Kidney (tissue), 22 donors: ENCODE measurements at places on chromosomes 11 and 22. TPM values are rescaled to one million over a fixed set of nuclear protein-coding genes. Genes with fewer than 3 reads are reported as not detected.

- H3K27ac ChIP-seq: no peak overlapping the region
These were observed 1023.6 kb upstream of the RAG2 start for GRCh38 chr11:37621662-37622061.

The LIPT2 gene
- 4.0 TPM for total RNA-seq

- peak; percentile 33 for DNase-seq
- H3K4me1 ChIP-seq: peaks cover 10% of the 10 kb centered on the region
- H3K27ac ChIP-seq: no peak overlapping the region
- H3K4me3 ChIP-seq: peak overlapping the region; percentile 54
- no peaks in the 10 kb centered on the region for H3K36me3 ChIP-seq
These were observed 1.5 kb downstream of the FEZ1 start for GRCh38 chr11:125494561-125494960.

- H3K4me3 ChIP-seq: peak overlapping the region; percentile 79
- DNase-seq: no peak
- H3K36me3 ChIP-seq: no peaks in the 10 kb centered on the region
- no peaks in the 10 kb centered on the region for H3K27me3 ChIP-seq
- peak overlapping the region; percentile 84 for H3K27ac ChIP-seq
- H3K4me1 ChIP-seq: no peaks in the 10 kb centered on the region
These were observed 522 bp downstream of the CORO1B start for GRCh38 chr11:67442504-67443404.

DNA sequence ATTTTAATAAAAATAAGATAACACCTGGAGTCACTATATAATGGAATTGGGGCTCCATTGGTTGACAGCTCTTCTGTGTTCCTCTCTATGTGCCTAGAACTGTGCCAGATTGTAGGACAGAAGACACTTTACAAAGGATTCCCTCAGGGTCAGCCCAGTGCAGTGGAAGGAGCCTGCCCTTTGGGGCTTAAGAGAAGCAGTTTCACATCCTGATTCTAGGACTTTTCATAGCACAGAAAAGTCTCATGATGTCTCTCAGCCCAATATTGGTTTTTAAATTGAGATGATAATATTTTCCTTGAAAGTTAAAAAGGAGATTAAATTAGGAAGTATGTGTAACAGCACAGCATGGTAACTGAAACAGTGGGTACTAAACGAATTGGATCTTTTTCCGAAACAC lies 7.1 kb downstream of the PLAAT4 start:
- no peaks in the 10 kb centered on the region for H3K36me3 ChIP-seq
- no peak overlapping the region for H3K4me3 ChIP-seq
- H3K4me1 ChIP-seq: no peaks in the 10 kb centered on the region
- H3K27ac ChIP-seq: no peak overlapping the region

- H3K36me3 ChIP-seq: no peaks in the 10 kb centered on the region
- no peaks in the 10 kb centered on the region for H3K27me3 ChIP-seq
- DNase-seq: peak; percentile 68
- H3K27ac ChIP-seq: no peak overlapping the region
- H3K4me3 ChIP-seq: no peak overlapping the region
These were observed 572 bp upstream of the CABP2 start for GRCh38 chr11:67523556-67524479.

DNA sequence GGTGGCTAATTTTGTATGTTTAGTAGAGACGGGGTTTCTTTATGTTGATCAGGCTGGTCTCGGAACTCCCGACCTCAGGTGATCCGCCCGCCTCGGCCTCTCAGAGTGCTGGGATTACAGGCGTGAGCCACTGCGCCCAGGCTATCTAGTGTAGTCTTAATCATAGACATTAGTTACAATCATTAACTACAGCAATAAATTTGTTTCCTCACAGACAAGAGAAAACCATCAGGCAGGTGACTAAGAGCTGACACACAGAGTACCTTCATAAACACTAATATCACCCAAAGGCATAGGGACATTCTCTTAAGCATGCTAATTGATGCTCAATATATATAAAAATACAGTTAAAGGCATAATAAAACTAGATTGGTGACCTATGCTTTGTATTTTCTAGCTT lies 19.4 kb downstream of the SDHD start:
- no peaks in the 10 kb centered on the region for H3K27me3 ChIP-seq
- H3K27ac ChIP-seq: no peak overlapping the region
- DNase-seq: no peak

GRCh38 chr11:120978701-120979100 lies 45.2 kb upstream of the TBCEL start:
- no peaks in the 10 kb centered on the region for H3K4me1 ChIP-seq
- H3K27ac ChIP-seq: no peak overlapping the region
- no peak for DNase-seq
- no peak overlapping the region for H3K4me3 ChIP-seq
- no peaks in the 10 kb centered on the region for H3K27me3 ChIP-seq

DNA sequence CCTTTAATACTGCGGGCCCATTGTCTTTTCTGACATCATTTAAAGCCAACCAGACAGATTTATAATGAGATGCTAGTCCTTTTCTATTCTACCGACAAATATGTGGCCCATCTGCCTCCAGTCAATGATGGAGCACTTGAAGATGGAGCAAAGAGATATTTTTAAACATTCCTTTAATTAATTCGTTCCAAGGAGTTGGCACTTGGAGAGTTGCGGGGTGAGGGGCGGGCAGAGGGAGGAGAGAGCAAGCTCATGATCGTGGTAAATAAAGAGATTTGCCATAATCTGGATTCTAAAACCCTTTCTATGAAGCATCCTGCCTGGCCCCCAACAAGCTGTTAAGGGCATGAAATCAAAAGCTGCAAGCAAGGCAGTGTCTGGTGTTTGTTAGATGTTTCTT lies 5.0 kb downstream of the SLC1A2 start:
- no peak overlapping the region for H3K4me3 ChIP-seq
- H3K27ac ChIP-seq: no peak overlapping the region
- H3K27me3 ChIP-seq: peaks cover 14% of the 10 kb centered on the region
- H3K36me3 ChIP-seq: no peaks in the 10 kb centered on the region

GRCh38 chr11:45615182-45615792 lies 50.1 kb downstream of the CHST1 start:
- H3K36me3 ChIP-seq: no peaks in the 10 kb centered on the region
- no peaks in the 10 kb centered on the region for H3K27me3 ChIP-seq
- H3K4me3 ChIP-seq: no peak overlapping the region
- no peaks in the 10 kb centered on the region for H3K4me1 ChIP-seq
- H3K27ac ChIP-seq: no peak overlapping the region

The BIK gene
- 4.7 TPM for total RNA-seq

DNA sequence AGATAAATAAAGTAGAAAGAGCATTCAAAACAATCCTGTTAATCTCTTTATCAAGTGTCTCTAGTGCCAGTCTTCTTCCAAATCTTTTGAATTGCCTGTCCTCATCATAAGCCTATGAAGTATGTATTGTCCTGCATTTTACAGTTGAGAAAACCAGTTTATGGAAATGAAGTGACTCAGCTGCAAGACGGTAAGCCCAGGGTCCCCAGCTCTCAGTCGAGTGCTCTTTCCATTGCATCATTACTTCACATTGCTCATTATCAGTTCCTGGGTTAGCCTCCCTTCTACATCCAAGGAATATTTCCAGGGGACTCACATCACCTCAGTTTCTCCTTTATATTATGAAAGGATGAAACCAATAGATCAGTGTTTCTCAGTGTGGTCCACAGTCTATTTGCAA lies 9.1 kb upstream of the P4HA3 start:
- no peak overlapping the region for H3K27ac ChIP-seq
- H3K36me3 ChIP-seq: no peaks in the 10 kb centered on the region
- no peak for DNase-seq
- no peaks in the 10 kb centered on the region for H3K4me1 ChIP-seq

DNA sequence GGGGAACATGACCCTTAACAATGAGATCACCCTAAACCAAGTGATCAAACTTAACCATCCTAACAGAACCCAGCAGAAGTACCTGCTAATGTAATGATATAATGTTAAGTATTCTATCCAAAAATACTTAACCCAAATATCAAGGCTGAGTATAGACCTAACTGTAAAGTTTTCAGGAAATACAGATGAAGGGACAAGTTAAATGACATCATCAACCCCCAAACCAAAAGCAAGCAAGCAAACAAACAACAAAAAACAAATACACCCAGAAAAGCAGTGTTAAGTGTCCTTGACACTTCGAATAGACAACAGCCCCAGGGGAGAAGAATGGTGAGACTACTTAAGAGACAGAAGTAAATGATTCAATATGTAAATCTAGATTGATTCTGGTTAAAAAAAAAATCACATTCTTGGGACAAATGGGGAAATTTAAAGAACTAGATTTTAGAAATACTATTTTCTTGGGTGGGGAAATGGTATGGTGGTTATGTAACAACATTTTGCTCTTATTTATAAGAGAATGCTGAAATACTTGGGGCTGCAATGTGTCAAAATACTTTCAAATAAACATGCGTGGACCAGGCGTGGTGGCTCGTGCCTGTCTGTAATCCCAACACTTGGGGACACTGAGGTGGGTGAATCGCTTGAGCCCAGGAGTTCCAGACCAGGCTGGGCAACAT lies 2.5 kb downstream of the CSTF3 start:
- H3K27ac ChIP-seq: no peak overlapping the region
- H3K27me3 ChIP-seq: no peaks in the 10 kb centered on the region
- no peak overlapping the region for H3K4me3 ChIP-seq
- peaks cover 4% of the 10 kb centered on the region for H3K4me1 ChIP-seq

The SAA2 gene
- 82.0 TPM for total RNA-seq

DNA sequence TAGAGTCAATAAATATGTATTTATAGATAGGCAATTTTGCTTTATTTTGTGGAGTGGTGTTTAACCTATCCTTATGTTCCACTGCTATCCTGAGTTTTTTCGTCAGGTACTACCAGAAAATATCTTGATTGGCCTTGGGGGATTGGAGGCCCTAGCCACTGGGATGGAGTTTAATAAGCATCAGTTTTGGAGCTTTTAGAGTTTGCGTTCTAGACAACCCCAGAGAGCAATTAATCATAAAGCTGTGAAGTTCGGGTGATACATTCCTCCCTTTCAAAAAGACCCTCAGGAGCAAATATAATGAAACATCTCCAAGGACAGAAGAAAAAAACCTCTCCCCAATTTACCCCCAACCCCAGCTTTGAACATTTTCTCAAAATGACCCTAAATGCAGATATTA lies at the start of gene OR5A1:
OR5A1 (plus strand) TSS at position 301 of the 400 bp plus-strand sequence. CDS start 6,700 bp downstream, outside the sequence.
- no peaks in the 10 kb centered on the region for H3K4me1 ChIP-seq
- H3K27me3 ChIP-seq: no peaks in the 10 kb centered on the region
- H3K4me3 ChIP-seq: no peak within 1 kb of the TSS
- H3K27ac ChIP-seq: no peak within 1 kb of the TSS
- DNase-seq: no peak

DNA sequence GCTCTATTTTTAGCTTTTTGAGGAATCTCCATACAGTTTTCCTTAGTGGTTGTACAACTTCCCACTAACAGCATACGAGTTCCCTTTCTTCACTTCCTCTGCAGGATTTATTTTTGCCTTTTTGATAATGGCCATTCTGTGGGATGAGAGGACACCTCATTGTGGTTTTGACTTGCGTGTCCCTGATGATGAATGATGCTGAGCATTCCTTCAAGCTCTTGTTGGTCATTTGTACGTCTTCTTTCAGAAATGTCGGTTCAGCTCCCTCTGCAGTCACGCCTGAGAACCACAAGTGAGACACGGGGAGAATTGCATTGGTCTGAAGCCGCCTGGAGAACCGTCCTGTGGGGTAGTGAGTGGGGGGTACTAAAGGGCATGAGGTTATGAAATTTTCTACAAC lies 2.0 kb upstream of the KRTAP5-10 start:
- peak; percentile 44 for DNase-seq
- no peaks in the 10 kb centered on the region for H3K27me3 ChIP-seq
- no peaks in the 10 kb centered on the region for H3K36me3 ChIP-seq
- H3K27ac ChIP-seq: no peak overlapping the region
- H3K4me1 ChIP-seq: no peaks in the 10 kb centered on the region

The PLAAT2 gene
- 1.3 TPM for total RNA-seq

DNA sequence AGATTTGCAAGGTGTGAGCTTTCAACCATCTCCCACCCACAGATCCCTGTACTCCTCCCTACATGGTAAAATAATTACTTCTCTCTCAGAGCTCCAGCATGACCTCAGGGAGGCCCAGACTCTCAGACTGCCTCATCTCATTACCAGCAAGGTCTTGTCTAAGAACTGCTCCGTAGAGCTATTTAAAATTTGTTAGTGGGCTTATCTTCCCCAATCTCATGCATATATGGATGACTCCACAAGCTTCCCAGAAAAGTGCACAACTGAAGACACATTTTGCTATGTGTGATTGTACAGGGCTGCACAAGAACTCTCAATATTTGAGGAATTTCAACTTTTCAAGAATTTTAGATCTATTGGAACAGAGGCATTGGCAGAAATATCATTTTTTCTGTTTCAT lies 230.3 kb downstream of the CSNK2A3 start:
- no peaks in the 10 kb centered on the region for H3K27me3 ChIP-seq
- H3K4me1 ChIP-seq: no peaks in the 10 kb centered on the region
- no peak overlapping the region for H3K4me3 ChIP-seq
- no peaks in the 10 kb centered on the region for H3K36me3 ChIP-seq
- H3K27ac ChIP-seq: no peak overlapping the region
- no peak for DNase-seq

The TRIM51G gene
- not detected for total RNA-seq

The CD6 gene
- total RNA-seq: 6.7 TPM

DNA sequence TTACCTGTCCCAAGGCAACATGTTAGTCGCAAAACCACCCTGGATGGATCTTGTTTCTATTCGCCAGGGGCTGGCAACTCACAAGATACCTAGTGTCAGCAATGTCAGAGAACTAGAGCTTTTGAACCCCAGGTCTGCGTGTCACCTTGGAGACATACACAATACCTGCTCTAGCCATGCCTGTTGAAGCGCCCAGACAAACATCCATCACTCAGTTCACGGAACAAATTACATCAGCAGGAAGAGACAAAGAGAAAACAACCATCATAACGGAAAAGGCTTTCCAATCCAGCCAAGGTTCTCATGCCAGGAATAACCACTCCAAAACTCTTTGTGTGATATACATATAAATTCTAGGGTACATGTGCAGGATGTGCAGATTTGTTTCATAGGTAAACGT lies 2.2 kb downstream of the CD59 start:
- peaks cover 17% of the 10 kb centered on the region for H3K4me1 ChIP-seq
- DNase-seq: no peak
- peak overlapping the region; percentile 64 for H3K27ac ChIP-seq
- peaks cover 4% of the 10 kb centered on the region for H3K36me3 ChIP-seq
- no peaks in the 10 kb centered on the region for H3K27me3 ChIP-seq

- no peak overlapping the region for H3K4me3 ChIP-seq
- no peaks in the 10 kb centered on the region for H3K4me1 ChIP-seq
- no peak overlapping the region for H3K27ac ChIP-seq
- no peak for DNase-seq
These were observed 103.8 kb upstream of the CRYBB3 start for GRCh38 chr22:25095869-25096268.

The SORL1 gene
- 74.2 TPM for total RNA-seq

DNA sequence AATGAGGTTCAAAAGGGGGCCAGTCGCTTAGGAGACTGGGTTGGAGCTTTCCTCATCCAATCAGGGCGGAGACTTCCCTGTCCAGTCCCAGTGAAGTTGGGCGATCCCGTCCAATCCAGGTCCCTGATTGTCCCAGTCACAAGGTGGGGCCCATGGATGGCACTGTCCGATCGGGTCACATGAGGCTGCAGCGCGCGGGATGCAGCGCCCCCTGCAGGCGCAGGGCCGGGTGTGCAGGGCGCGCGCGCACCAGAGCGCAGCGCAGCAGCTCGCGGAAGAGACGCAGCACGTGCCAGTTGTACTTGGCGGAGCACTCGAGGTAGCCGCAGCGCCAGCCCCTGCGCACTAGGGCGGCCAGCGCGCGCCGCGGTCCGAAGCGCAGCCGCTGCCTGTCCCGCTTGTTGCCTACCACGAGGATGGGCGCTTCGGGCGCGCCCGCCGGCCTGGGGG lies 2.3 kb downstream of the RASL10A start:
- H3K4me1 ChIP-seq: peaks cover under 1% of the 10 kb centered on the region
- H3K27me3 ChIP-seq: peaks cover 16% of the 10 kb centered on the region
- H3K27ac ChIP-seq: no peak overlapping the region
- no peak for DNase-seq
- H3K36me3 ChIP-seq: no peaks in the 10 kb centered on the region

The LUZP2 gene
- total RNA-seq: 0.19 TPM
